ENCODE measurements at places on chromosomes 5 and 9.
A peak's percentile ranks its signal among the peaks of the same experiment; 100 is the strongest.

GRCh38 chr9:34520096-34520495, 2.7 kb downstream of the ENHO start:
- DNase-seq: no peak

- DNase-seq: no peak
These were observed 66.9 kb downstream of the TMC1 start for GRCh38 chr9:72588336-72588735.

- no peak for DNase-seq
These were observed 2.8 kb downstream of the GBGT1 start for GRCh38 chr9:133160742-133161546.

DNA sequence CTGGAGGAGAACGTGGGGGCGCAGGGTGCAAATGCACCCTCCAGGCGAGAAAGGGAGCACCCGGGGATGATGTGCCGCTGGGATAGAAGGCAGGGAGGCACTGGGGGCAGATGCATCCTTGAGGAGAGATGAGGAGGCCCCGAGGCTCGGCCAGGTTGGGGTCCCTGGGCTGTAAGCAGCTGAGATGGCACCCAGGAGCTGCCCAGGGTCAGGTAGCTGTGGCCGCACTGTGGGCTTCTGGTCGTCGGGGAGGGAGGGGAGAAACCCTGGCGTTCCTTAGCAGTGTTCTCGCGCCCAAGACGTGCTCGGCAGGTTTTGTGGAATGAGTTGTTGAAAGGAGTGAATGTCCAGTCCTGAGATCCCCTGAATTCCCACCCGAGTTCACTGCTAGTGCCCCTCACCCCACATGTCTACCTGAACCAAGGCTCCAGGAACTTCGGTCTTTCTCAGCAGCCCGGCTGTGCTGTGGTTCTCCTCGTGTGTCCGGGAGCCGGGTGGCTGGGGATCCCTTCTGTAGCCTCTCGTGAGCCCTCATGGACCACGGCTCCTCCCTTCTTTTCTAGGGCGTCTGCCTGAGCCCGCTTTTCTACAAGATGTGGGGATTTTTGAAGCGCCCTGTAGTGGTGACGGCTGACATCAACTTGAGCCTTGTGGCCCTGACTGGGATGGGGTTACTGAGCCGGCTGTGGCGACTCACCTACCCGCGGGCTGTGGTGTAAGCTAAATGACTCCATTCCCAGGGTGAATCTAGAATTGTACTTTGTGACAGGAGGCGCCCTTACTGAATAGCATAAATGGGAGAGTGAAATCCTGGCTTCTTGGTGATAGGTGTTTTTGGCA, 1.1 kb downstream of the POMT1 start:
- DNase-seq: peak; percentile 24

DNA sequence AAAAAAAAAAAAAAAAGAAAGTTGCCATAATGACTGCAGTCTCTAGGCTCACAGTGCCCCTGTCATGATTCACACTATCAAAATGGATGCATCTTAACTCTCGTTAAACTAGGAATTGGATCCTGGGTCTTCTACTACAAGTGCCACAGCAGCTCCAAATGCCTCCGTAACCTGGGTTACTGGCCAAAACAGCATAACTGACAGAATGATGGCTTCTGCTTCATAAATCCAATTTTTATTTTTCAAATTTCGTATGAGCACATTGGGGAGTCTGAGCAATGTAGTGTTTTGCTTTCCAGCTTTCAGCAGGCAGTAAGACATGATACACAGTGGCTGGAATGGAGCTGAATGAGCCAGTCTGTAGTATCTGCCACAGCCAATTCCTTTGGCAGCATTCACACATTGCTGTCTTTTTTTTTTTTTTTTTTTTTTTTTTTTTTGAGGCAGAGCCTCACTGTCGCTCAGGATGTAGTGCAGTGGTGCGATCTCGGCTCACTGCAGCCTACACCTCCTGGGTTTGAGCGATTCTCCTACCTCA, 36.0 kb upstream of the NPM1 start:
- no peak for DNase-seq

DNA sequence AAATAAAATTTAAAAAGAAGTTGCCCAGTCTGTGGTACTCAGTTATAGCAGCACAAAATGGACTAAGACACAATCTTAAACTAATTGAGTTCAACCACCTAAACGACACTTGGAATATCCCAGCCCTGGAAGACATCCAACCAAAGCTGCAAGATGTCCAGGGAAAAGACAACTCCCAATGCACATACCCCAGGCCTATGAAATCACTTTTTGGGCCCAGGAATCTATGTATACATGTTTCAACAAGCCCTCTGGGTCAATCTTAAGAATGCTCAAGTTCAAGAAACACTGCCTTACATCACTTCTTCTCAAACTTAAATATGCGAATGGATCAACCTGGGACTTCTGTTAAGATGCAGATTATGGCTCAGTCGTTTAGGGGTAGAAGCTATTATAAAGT, 148.6 kb downstream of the ELAVL2 start:
- DNase-seq: no peak

- no peak for DNase-seq
These were observed 108.0 kb upstream of the PPP1R26 start for GRCh38 chr9:135371535-135371934.

DNA sequence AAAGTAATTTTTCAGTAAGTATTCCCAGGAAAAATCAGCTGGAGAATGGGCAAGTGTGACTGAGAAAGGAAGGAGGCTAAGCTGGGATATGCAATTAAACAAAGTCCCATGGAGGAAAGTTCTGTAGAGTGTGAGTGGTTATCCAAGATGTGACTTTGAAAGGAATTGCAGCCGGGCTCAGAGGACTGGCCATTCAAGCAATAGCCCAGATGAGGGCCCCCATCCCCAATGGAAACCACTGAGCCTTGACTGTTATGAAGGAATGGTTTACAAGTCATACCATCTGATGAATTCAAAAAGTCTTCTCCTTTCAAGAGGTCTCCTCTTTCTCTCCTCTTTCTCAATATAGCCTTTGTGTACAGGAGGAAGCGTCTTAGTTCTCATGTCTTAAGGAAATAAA, 6.5 kb downstream of the LVRN start:
- DNase-seq: no peak

GRCh38 chr5:135843571-135844337, 9.3 kb downstream of the SLC25A48 start:
- DNase-seq: no peak

DNA sequence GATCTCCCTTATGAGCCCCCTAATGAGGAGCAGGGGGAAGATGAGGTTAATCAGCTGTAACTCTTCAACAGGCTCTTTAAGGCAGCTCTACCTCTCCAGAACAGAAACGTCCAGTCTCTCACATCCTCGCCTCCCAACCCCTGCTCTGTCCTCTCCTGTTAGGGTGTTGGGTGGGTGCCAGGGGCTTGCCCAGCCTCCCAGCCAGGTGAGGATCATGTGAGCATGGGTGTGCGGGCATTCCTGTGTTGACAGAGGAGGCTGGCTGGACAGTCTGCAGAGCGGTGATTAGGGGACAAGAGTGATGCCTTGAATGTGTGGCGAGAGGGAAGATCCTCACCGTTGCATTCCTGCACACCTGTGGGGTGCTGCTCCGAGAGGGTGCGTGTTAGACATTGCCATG, 51.7 kb downstream of the CCDC180 start:
- no peak for DNase-seq

- no peak for DNase-seq
These were observed 82.7 kb downstream of the NR6A1 start for GRCh38 chr9:124688238-124688904.

GRCh38 chr5:53277491-53277890, 167.9 kb upstream of the MOCS2 start:
- no peak for DNase-seq

GRCh38 chr5:135178476-135179155, 144.6 kb upstream of the PITX1 start:
- DNase-seq: no peak

- DNase-seq: no peak
These were observed 407.2 kb downstream of the EFNA5 start for GRCh38 chr5:107263387-107264018.

DNA sequence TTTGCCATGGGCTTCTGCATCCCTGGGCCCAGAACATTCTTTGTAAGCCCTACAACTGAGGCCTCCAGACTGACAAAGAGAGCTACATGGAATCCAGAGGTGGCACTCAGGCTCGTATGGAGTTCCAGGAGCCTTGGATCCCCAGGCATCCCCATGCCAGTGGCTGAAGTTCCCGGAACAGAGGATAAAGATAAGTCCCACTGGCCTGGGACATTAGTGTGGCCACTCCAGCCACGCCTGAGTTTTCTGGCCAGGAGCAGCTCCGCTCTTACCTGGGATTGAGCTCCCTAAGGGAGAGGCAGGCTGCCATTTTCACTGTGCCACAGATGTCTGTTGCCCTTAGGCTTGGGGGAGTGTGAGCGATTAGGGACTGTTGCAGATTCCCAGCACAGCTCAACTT, 656.3 kb upstream of the FAM174A start:
- no peak for DNase-seq

GRCh38 chr5:10564838-10565784, 1.2 kb downstream of the ANKRD33B start:
- DNase-seq: no peak

DNA sequence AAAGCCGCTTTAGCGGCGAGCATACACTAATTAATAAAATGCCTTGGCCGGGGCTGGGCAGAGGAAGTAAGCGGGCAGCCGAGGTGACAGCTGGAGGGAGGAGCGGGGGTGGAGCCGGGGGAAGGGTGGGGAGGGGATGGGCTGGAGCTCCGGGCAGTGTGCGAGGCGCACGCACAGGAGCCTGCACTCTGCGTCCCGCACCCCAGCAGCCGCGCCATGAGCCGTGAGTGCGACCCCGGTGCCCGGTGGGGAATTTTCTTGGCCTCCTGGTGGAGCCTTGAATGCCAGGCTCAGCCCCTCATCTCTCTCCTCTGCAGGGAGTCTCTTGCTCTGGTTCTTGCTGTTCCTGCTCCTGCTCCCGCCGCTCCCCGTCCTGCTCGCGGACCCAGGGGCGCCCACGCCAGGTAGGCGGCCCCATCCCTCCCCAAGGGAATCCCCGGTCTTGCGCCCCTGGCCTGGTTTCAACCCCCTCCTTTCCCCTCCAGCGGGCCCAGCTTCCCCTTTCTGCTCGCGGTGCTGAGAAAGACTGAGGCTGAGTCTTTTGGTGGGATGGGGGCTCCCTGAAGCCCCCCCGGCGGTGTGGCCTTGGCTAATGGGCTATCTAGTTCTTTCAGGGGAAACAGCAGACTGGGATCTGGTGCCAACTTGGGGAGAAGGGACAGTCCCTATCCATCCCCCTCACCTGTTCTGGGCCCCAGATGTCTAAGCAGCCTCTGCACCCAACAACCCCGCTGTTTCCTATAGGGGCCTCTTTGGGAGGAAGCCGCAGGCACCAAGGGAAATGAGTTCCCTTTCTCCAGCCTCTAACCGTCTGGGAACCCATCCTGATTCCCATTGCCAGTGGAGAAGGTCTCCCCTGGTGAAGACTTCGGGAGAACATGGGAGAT, at the start of gene PTGS1:
Gene PTGS1, plus strand, starts transcription at position 156 of the 887 bp plus-strand sequence. Its CDS starts 61 bp downstream, at position 217.
- DNase-seq: no peak

GRCh38 chr5:134989266-134989830, 21.6 kb downstream of the CATSPER3 start:
- DNase-seq: no peak

DNA sequence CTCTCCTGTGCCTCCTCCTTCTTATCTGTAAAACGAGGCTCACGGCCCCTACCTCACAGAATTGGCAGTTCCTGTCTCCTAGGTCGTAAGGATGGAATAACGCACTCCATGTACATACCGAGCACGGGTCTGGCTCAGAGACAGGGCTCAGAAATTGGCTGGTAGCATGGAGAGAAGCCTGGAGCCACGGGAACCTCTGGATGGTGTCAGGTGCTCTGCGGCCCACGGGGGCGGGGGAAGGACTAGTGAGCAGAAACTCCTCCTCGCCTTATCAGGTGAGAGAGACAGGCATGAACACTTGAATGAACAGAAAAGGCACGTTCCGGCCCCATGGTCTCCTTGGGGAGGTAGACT, 15.4 kb upstream of the C5orf47 start:
- DNase-seq: no peak

- DNase-seq: no peak
These were observed 48.5 kb downstream of the RFX3 start for GRCh38 chr9:3477236-3477834.

DNA sequence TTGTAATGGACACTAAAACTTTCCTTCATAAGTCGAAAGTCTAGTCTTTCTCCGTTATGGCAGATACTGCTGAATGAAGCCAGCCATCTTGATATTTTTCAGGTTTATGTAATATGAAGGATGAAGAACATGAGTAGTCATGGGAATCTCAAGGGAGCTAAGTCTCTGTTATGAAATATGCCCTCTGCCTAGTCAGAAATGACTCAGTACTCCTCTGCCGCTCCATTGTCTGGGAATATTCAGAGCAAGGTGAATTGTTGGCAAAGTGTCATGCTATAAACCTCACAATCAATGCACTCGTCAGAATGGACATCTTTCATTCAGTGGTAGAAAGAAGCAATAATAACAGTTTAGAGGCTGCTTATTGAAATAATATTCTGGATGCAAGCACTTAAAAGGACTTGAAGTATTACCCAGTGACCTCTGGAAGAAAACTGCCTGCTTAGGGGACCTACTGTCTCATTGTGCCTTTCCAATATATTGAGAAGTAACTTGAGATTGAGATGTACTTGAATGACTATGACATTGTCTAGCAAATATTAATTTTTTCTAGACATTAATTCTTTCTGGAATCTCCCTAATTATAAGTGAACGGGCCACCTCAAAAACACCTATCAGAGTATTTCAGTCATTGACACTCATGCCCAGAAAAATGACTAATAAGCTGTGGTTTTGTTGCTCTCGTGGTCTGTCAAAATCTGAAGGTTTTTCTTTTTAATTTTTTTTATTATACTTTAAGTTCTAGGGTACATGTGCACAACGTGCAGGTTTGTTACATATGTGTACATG, 1011.5 kb upstream of the ACO1 start:
- DNase-seq: no peak

DNA sequence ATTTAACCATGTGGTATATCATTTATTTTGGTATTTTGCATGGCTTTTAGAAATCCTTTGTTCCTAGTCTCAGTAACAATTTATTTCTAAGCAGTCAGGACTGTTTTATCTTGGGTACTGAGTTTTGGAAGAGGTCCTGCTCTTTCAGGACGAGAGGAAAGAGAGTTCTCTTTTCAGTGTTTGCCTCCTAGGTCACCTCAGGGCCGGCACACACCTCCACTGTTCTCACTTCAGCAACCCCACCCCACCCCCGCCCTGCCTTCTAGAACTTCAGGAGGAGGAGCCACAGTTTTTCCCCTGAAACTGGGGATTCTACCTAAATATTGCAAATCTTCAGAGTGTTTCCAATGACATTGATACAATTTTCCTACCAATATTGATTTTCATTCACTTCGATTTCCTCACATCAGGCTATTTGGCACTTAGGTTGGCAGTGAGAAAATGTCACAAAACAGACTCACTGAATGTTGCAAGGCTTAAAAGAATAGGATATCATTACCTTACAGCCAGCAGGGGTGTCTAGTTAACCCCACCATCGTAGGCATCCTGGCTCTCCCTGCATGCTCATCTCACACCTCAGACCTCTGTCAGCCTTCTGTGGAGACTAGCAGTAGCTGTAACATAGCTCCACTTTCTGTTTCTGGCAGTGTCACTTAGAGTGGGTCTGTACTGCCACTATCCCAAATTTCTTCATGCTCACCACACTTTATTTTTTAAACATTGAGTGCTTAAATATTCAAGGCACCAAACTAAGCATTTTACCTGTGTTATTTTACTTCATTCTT, 5.4 kb downstream of the IGIP start:
- DNase-seq: no peak

GRCh38 chr5:36569491-36569890, 36.9 kb upstream of the SLC1A3 start:
- DNase-seq: no peak

All from stimulated activated CD4-positive, alpha-beta T cell treated with anti-CD3 and anti-CD28 coated beads, TNF-alpha, amount 100 ng/mL, for 1 hour (primary cell).